ENCODE measurements at places on chromosomes 5 and 9. TPM values are rescaled to one million over a fixed set of nuclear protein-coding genes. Genes with fewer than 3 reads are reported as not detected.

Gene FBLL1
- not detected for total RNA-seq

Gene SLC27A6
- total RNA-seq = not detected

Gene PAX5
- 0.42 TPM for total RNA-seq

DNA sequence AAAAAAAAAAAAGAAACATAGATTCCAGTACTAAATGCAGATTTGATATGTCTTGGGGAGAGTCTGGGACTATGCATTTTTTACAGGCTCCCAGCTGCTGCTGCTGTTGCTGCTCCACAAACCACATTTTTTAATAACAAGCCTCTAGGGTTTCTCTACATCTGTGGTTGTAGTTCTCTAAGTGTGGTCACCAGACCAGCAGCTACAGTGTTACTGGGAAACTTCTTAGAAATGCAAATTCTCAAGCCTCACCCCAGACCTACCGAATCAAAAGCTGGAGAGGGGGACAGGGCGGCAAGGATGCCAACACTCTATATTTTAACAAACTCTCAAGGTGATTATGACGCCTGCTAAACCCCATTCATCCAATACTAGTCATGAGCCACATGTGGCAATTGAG is 293.4 kb upstream of the PTGER4 start:
- no peak for DNase-seq

DNA sequence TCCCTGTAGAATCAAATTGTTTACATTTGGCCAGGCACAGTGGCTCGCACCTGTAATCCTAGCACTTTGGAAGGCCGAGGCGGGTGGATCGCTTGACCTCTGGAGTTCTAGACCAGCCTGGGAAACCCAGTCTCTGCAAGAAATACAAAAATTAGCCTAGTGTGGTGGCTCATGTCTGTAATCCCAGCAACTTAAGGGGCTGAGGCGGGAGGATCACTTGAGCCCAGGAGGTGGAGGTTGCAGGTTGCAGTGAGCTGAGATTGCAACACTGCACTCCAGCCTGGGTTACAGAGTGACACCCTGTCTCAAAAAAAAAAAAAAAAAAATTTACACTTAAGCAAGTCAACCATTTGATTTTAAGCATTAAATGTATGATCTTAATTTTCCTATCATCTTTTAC is 17.5 kb upstream of the IQGAP2 start:
- DNase-seq = no peak

DNA sequence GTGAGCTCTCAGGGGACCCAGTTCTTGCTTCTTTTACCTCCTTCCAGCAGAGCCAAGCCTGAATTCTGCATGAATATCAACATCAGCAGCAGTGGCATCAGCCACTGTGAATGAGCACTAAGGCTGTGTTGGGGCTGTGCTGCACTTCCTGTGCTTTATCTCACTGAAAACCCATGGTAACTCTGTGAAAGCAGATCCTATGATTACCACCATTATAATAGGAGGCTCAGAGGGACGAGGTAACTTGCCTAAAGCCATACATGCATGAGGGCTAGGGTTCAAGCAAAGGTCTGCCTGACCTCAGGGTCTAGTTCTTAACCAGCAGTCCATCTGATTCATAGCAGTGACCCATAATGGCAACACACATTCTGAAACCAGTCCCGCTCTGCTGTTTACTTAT is 60.5 kb upstream of the RAPGEF1 start:
- no peak for DNase-seq

DNA sequence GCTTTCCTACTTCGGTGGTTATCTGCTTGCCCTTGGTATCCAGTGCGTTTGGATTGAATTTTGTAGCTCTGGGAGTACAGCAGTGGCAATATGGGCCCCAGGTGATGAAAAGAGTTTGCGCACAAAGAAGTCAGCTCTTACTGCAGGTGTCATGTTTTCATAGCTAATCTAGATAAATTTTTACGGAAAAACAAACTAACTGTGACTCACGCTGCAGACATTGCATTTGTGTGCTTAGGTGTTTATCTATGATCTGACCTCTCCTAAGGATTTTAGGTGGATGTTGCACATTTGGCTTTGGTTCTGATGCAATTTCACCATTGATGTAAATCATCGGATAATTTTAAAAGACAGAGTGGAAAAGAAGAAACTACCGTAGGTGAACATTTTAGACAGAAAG is 92.1 kb downstream of the VCAN start:
- DNase-seq = no peak

Measured in naive thymus-derived CD4-positive, alpha-beta T cell (primary cell).